ENCODE measurements at places on chromosomes 5 and 9. TPM values are rescaled to one million over a fixed set of nuclear protein-coding genes. Genes with fewer than 3 reads are reported as not detected.

Gene FSTL4
- polyA plus RNA-seq = 2.1 TPM

Gene WNT8A
- not detected for polyA plus RNA-seq

Gene RACK1
- polyA plus RNA-seq = 2,271 TPM

Gene BARX1
- 4.0 TPM for polyA plus RNA-seq

Gene RNF208
- 28.5 TPM for polyA plus RNA-seq

Gene SEMA6A
- polyA plus RNA-seq = 1.4 TPM

Gene FAM169A
- 0.29 TPM for polyA plus RNA-seq

Gene TXNDC8
- polyA plus RNA-seq = not detected

Gene RAI14
- 2.1 TPM for polyA plus RNA-seq

Gene SPAAR
- polyA plus RNA-seq = 0.29 TPM

Gene HTR1A
- not detected for polyA plus RNA-seq

Gene OTP
- not detected for polyA plus RNA-seq

Gene ADAMTS13
- polyA plus RNA-seq = 1.2 TPM

Gene DAB2IP
- polyA plus RNA-seq = 16.7 TPM

Gene SLC6A19
- polyA plus RNA-seq = not detected

Gene PCDHGA10
- polyA plus RNA-seq = 1.2 TPM

Gene GTF2H2
- 2.3 TPM for polyA plus RNA-seq

Gene GARIN3
- not detected for polyA plus RNA-seq

Gene GABRA6
- polyA plus RNA-seq = not detected

Gene MEIKIN
- 0.12 TPM for polyA plus RNA-seq

Gene TEK
- 1.3 TPM for polyA plus RNA-seq

Gene ZNF462
- polyA plus RNA-seq = 5.8 TPM

Gene PPP3R2
- not detected for polyA plus RNA-seq

Gene TYRP1
- 0.02 TPM for polyA plus RNA-seq

Gene ZBED3
- polyA plus RNA-seq = 0.67 TPM

Gene MYMK
- not detected for polyA plus RNA-seq

Gene PDZD2
- polyA plus RNA-seq = 15.3 TPM

Gene SLC6A3
- 0.11 TPM for polyA plus RNA-seq

Gene DMGDH
- polyA plus RNA-seq = 0.33 TPM

Gene CNTFR
- polyA plus RNA-seq = 0.54 TPM

Gene PLCXD3
- polyA plus RNA-seq = 0.10 TPM

Gene CER1
- polyA plus RNA-seq = not detected
